ENCODE measurements at places on chromosomes 13 and 19.

- DNase-seq: no peak
Observed at GRCh38 chr13:113785051-113786010, 26.3 kb downstream of the TMEM255B start.

DNA sequence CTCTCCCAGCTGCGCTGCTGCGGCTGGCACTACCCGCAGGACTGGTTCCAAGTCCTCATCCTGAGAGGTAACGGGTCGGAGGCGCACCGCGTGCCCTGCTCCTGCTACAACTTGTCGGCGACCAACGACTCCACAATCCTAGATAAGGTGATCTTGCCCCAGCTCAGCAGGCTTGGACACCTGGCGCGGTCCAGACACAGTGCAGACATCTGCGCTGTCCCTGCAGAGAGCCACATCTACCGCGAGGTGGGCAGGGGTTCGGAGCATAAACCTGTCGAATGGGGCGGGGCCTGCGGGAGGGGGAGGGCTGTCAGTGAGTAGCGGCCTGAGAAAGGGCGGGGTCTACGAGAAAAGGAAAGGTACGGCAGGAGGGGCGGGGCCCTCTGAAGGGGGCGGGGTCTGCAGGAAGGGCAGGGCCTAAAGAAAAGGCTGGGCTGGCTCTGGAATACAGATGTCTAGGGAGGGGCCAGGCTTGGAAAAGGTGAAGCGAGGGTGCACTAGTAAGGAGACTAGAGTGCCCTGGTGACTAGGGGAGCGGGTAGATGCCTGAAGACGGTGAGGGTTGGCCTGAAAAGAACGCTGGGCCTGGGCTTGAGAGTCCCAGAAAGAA, 3.6 kb downstream of the CD37 start:
- no peak for DNase-seq

GRCh38 chr13:99071666-99072065, 93.8 kb upstream of the DOCK9 start:
- DNase-seq: no peak

DNA sequence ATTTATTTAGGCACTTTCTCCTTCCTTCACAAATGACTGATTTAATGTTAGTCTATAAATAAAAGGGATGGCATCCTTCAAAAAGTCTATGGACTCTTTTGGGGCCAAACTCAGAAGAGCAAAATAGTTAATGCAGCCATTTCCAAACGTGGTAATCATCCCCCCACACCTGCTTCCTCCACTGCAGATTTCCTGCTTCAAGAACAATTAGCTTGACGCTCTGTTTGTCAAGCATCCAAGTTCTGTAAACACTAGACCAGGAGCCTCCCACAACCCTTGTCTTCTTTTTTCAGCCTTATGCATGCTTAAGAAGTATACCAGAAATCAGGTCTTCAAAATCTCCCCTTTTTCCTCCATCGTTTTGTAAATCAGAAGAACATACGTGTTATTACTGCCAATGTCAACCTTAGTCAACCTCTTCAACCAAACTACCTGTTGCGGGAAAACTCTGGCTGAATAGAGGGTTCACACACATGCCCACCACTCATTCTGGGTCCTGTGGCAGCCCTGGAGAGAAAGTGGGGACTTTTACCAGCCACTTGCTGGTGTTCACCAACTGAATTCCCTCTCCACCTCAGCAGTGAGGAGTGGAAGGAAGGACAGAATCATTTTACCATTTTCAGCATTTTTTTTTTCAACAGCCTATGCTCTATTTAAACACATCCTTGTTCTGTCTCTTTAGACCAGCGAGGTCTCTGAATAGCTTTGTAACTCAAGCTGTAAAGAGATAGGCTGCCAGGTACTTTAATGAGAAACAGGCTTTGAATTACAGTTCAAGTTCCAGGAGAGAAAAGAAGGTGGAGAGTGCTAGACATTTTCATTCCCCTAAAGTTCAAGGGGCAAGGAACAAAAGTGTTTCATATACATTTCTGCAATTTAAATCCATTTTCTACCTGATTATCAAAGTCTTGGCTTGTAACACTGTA, 39.1 kb downstream of the EFNB2 start:
- no peak for DNase-seq

DNA sequence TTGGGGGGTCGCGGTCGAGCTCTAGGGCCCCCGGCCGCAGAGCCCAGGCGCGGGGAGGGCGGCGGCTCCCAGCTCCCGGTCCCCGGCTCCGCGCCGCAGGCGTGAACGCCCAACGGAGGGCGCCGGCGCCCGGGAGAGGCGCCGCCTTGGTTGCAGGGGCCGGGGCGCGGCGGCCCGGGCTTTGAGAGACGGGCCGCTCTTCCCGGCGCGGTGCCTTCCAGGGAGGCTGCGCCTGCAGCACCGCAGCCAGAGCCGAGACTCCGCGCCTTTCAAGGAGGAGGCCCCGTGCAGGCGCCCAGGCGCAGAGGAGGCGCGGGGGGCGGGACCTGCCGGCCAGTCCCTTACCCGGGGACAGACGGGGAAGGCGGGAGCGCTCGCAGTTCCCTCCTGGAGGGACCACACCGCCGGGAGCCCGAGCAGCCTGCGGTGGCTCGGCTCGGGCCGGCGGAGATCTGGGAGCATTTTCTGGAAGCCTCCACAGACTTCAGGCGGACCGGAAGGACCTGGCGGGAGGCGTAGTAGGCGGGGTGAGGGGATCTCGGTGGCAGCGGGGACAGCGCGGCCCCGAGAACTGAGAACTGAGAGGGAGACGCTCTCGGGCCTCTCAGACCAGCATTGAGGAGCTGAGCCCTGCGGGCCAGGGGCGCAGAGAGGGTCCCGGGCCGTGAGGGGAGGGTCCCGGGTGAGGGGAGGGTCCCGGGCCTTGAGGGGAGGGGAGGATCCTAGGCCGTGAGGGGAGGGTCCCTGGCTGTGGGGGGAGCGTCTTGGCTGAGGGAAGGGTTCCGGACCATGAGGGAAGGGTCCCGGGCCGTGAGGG, 25.5 kb upstream of the MCF2L start:
- peak; percentile 4 for DNase-seq

DNA sequence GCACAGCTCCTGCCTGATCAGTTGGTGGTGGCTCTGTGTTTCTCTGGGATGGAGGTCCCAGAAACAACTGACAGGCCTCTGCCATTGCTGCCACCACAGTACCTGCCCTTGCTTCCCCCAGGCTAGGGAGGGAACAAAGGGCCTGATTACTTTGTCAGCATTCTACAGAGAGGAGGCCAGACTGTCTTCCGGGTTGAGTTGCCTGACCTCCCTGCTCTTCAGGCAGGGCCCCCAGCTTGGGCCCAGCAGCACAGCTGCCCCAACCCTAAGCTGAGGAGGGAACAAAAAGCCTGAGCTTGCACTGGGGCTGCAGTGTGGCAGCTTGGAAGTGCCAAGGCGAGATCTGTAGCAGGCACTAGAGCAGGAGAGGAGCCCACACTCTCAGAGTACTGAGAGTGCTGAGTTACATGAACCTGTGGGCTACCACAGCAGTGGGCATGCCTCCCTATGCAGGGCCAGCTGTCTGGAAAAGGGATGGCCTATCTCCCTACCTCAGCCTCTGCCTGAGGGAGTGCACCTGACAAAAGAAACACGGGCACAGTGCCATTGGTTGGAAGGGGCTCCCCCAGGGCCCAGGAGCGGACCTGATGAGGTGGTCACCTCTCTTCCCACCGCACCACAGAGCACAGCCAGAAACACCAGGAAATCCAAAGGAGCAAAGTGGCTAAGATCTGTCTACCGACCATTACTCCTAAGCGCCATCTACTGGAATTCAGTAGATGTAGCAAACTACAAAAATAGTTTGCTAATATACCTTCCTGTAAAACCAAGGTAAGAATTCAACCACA, 24.4 kb downstream of the SLC25A15 start:
- DNase-seq: peak; percentile 32

GRCh38 chr19:35870798-35871197, 2.4 kb downstream of the APLP1 start:
- DNase-seq: no peak

DNA sequence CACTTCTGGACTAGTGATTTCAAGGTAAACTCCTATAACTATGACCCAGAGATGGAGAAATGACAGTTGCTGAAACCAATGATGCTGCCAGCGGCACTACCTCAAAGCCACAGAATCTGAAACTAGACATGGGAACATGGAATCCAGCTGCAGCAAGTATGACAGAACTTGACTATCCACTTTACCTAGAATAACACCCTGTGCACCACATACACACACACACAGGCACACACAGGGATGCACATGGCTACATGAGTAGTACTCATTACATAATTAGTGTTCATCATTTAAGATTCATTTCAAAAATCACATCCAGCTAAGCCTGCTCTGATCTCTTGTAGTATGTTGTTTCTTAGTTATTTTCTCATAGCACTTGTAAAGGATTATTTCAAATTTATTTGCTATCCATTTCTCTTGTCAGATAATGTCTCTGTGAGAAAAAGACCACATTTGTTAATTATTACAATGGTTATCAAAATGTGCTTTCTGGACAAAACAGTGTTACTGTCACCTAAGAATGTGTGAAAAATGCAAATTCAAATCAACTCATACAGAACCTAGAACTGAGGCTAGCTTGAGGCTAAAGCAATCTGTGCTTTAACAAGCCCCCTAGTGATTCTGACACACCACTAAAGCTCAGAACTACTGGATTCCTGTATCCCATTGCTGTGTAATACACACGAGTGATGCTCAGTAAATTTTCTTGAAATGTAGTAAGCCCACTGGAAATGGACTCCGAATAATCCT, 59.4 kb downstream of the WTIP start:
- DNase-seq: no peak

DNA sequence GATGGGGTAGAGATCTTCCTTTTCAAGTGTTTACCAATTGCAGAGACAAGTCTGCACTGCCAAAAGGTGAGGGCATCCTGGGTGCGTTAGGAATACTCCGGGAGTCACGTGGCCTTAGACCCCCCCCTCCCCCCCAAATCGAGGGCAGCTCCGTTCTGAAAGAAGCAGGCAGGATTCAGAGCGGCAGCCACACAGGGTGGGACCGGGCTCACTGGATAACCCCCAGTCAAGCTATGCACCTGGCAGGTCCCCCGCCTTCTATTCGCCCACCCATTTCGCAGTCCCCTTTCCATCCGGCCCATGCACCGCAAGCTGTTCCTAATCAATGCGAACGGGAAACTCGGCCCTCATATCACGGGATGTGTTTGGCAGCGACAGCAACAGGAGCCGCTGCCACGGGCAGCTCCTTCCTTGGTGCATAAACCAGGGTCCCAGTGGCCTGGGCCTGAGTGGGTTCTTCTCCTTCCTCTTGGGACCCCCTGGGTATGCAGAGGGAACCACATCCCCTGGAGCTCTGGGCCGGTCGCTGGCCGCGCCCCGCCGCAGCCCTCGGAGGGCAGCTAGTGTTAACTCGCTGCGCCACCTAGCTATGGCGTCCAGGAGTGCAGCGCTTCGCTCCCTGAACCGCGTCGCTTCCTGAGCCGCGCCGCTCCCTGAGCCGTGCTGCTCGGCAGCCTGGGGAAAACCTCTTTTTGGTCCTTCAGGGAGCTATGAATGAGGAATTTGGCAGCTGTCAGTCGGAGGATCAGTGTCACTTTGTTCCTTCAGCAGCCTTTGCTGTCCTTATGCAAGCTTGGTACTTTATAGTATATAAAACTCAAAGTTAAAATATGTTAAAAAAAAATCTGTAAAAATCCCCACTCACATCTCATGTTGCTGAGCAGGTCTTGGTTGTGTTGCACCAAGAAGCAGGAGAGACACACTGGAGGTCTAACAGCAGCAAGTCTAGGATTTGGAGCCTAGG, 41.4 kb downstream of the LYL1 start:
- DNase-seq: peak; percentile 68

GRCh38 chr13:77696879-77697216, 639 bp upstream of the SLAIN1 start:
- no peak for DNase-seq

GRCh38 chr19:53196777-53197396, 3.7 kb upstream of the ZNF665 start:
- DNase-seq: peak; percentile 96

GRCh38 chr13:65719831-65720230, 1510.3 kb downstream of the PCDH9 start:
- DNase-seq: no peak

DNA sequence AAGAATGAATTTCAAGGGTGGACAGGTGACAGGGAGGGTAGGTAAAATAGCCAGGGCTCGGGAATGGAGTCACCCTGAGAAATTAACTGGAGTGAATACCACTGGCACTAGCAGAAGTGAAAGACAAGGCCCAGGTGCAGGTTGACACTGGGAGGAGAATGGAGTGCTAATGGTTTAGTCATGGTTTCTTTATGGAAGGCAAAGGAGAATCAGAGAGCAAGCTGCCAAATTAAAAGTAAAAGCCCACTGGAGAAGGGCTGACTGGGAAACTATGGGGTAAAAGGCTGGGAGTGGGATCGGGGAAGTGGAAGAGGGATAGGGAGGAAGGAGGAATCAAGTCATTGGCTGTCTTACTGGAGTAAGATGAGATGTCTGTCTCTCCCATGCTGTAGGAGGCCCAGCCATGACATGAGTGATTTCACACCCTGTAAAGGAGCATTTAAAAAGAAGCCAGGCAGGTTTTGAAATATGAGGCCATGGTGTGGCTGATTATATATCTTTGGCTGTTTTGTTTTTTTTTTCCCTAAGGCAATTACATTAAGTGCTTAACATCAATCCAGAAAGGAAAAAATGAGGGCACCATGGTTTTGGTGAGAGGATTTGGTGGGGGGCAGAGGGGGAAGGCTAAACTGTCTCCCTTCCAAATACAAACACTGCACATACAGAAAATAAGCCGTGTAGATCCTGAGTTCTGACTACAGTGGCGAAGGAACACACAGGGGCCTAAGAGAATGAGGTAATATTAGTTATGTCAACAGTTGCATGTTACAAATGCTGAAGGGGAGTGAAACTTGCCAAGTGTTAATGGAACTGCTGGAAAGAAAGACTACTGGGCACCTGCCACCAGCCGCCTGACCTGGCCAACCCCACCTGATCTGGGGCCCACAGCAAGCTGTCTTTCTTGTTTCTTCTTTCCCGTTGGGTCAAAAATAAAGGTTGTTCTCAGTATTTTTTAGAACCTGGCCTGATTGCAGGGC, 183.5 kb upstream of the TSC22D1 start:
- DNase-seq: no peak

- no peak for DNase-seq
Observed at GRCh38 chr19:1286487-1287353, 1.0 kb downstream of the EFNA2 start.

GRCh38 chr19:41025871-41026270, 34.8 kb downstream of the CYP2B6 start:
- no peak for DNase-seq

DNA sequence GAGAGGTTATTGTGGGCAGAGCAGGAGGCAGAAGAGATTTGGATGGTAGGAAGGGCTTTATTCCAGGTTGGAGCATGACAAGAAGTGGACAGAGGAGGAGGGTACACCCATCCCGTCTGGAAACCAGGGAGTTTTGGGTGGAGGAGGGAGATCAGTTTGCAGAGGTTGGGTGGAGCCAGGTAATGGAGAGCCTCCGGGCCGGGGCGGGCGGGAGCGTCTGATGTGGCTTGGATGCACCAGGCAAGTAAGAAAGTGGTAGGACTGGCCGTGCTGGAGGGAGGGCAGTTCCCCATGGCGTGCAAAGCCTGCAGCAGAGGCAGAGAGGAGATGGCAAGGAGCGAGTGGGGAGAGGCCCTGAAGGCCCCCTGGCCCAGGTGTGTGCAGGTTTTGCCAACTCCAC, 10.9 kb downstream of the IGFLR1 start:
- no peak for DNase-seq

GRCh38 chr13:61954092-61954491, 538.4 kb upstream of the PCDH20 start:
- DNase-seq: no peak

GRCh38 chr19:10430505-10431253, 10.3 kb downstream of the PDE4A start:
- no peak for DNase-seq

GRCh38 chr19:16367261-16367683, 42.6 kb downstream of the KLF2 start:
- DNase-seq: peak; percentile 77

GRCh38 chr19:7560255-7560654, 24.7 kb downstream of the PNPLA6 start:
- DNase-seq: no peak

All from CD4-positive, alpha-beta T cell treated with Interleukin-15 for 4 hours (primary cell).